Stimulated activated CD8-positive, alpha-beta memory T cell treated with anti-CD3 and anti-CD28 coated beads, Interleukin-4, amount 100 ng/mL, for 4 hours (primary cell): ENCODE measurements at places on chromosomes 4 and X.

DNA sequence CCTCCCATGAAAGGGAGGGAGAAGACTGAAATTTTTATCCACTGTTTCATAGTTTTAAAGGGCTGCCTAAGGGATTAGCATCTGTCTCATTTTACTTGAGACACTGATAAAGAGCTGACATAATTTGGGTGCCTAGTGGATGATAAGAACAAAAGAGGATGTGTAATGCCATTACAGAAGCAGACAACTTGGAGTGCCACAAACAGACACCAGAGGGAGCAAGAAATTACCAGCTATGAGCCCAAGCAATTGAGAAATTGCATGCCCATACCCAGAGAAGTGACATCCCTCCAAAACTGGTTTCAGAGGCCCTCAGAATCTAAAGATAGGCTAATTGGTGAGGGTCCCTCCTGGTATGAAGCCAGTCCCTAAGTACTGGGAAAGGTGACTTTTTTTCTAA is 38.5 kb upstream of the POU3F4 start:
- no peak for DNase-seq

DNA sequence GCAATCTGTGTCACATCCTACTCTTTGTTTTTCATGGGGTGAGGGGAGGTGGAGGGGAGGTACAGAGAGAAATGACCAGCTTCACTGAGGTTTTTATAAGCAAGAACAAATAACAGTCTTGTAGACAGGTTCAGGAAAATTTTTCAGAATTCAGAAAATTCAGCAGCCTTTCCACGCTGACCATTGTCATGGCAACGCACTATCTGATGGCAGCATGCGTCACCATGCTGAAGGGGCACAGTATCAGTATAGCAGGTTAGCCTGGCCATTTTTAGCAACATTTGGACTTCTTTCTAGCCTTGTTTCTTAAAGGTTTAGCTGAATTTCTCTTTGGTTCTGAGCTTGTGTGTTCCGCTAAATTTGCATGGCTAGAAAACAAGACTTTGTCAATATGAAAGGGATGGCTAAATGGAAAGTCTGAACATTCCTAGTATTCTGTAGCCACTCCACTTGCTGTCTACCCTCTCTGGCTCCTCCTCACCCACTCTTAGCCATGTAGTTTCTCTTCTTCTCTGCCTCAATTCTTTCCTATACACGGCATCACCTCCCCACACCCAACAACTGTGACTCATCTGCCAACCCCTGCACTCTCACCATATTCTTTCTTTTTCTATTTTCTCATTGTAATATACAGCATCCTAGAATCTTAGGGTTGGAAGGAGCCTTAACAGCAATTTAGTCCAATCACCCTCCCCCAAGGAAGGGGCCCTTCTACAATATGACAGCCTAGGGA is 42.7 kb upstream of the CITED1 start:
- no peak for DNase-seq

DNA sequence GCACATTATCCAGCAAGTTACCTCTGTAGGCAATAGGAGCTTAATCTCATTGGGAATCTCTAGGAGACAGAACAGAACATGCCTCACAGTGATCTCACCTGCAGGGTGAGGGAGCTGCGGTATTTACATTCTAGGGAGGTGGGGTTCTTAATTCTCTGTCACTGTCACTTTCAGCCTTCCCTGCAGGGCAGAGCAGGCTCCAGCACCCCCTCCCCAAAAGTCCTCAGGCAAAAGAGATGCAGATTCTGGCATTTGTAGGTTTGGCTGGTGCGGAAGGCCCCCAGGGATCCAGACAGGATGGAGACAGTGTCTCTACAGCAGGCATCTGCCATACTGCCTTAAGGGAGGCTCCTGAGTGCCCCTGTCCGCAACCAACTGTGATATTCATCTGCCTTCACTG is 166.4 kb upstream of the ATP6AP2 start:
- no peak for DNase-seq

- no peak for DNase-seq
These were observed 173.4 kb upstream of the KIT start for GRCh38 chr4:54484383-54484782.

DNA sequence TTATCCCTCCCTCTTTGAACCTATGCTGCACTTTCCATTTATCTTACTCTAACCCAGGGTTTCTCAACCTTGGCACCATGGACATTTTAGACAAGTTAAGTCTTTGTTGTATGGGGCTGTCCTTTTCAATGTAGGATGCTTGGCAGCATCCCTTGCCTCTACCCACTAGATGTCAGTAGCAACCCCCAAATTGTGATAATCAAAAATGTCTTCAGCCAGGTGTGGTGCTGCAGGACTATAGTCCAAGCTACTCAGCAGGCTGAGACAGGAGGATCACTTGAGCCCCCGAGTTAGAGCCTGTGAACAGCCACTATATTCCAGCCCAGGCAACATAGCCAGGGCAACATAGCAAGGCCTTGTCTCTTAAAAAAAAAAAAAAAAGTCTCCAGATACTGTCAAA is 7.0 kb downstream of the LRCH2 start:
- no peak for DNase-seq

DNA sequence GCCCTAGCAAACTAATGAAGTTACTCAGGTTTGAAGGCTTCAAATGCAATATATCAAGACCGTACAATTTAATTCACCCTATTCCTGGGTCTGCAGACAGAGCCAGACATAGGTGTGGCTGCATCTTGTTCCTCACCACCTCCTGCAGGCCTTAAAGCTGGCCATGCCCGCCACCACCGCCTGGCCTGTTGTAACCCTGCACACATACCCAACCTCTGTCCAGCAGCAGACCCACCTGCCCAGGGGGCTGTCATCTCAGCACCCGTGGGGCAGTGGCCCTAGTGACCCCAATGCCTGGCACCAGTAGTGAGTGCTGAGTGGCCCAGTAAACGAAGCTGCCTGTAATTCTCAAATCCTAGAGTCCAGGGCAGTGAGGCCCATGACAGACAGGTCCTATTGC is 40.7 kb downstream of the ZBTB49 start:
- no peak for DNase-seq

GRCh38 chr4:137610960-137611359 is 78.7 kb upstream of the PCDH18 start:
- no peak for DNase-seq

DNA sequence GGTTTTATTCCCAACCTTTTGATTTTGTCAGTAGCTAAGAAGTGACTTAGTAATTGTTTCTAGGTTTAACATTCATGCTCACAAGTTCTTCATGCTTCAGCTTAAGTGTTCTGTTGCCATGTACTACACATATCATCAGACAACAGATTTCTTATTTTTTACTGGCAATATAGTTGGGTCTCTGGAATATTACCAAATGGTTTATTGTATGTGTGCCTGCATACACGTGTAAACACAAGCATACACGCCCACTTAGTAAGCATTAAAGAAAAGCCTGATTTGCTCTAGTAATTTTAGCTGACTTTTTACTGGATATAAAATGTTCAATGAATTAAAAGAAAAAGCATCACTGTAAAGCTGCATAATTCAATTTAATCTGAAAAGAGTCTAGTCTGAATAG is 199.8 kb downstream of the CAMK2D start:
- DNase-seq: no peak

GRCh38 chr4:15963576-15963975 is 601 bp upstream of the FGFBP2 start:
- DNase-seq: no peak

GRCh38 chrX:15594371-15594770 is 6.4 kb downstream of the ACE2 start:
- DNase-seq: no peak

DNA sequence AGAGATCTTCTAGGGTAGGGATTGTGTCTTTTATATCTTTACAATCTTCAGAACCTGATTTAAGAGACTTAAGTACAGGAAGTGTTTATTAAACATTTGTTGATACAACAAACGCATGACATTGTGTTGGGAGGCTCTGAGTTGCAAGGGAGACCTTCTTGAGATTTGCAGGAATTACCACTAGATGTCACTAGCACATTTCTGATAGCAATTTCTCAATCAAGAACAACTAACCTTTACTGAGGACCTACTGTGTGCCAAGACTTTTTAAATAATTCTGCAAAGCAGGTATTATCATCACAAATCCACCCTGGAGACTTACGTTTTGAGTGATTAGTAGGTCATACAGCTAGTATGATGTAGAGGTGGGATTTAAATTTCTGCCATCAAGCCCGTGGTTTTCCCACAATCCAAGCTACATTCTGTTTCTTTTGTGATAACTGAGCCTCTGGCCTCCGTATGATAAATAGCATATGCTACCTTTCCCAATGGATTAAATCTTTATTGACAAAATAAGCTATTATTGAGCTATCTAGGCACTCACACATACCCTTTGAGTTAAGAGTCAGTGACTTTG is 986.0 kb downstream of the CCSER1 start:
- DNase-seq: no peak
